ENCODE measurements at places on chromosomes 7 and 10.
A peak's percentile ranks its signal among the peaks of the same experiment; 100 is the strongest.

DNA sequence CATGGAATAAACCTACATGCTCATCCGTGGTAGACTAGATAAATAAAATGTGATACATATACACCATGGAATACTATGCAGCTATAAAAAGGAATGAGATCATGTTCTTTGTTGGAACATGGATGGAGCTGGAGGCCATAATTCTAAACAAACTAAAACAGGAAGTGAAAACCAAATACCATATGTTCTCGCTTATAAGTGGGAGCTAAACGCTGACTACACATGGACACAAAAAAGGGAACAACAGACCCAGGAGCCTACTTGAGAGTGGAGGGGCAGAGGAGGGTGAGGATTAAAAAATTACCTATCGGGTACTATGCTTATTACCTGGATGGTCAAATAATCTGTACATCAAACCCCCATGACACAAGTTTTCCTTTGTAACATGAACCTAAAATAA, 68.7 kb upstream of the SEC61G start:
- DNase-seq, result peak; percentile 13

GRCh38 chr7:75971309-75971960, 23.0 kb downstream of the TMEM120A start:
- no peak for DNase-seq

DNA sequence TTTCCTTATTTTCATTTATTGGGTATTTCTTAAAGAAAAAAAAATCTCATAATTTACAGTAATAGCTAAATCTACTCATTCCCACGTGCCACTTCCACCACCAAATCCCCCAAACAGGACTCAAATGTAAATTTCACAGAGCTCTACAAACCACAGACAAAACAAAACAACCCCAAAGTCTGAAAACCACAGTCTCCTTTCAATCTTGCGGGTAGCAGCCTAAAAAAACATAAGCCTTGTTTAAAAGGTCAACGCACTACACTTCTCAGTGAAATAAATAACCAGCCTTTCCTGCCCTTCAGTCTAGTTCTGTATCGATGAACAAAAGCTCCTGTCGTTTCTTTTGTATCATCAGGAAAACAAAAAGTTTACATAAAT, 121.8 kb upstream of the AFAP1L2 start:
- peak; percentile 29 for DNase-seq

DNA sequence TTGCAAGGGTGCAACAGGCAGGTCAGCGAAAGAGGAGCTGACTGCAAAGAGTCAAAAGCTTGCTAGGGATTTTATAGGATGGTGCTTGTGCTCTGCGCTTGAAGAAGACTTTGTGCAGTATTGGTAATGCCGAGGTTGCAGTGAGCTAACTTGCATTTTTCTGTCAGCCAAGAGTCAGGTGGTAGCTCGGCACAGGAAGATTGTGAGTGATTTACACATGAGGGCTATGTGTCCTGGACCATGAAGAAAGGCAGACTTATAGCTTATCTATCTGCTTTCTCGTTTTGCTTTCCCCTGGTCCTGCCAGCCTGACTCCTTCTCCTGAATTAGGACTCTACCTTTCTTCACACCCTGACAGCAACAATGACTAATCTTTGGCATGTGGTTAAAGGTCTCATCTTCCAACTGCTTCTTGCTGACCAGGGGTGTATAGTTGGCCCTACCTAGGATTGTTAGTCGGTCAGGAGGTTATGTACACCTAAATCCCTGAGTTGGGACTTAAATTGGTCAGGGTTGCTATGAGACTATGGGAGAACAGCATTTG, 4.1 kb upstream of the SYPL1 start:
- no peak for DNase-seq

- DNase-seq, result no peak
Observed at GRCh38 chr7:33774762-33775523, 130.4 kb upstream of the BMPER start.

DNA sequence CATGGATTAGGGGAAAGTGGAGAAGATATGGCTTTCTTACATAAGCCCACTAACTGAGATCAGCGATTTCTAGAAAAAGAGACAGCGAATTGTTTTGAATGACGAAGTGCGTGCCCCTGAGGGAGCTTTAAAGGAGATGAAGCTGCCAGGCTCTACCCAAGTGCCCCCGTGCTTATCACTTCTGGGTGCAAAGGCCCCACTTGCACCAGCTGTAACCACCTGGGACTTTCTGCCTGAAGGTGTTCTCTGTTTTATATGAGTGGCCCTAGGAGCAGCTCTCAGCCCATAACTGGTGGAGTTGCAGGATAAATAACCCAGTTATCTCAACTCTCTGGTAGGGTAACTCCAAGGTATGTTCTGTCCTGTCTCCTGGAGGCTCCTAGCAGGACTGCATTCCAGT, 20.4 kb upstream of the CARD11 start:
- DNase-seq, result no peak

- DNase-seq, result no peak
Observed at GRCh38 chr7:3495530-3495929, 194.5 kb downstream of the SDK1 start.

DNA sequence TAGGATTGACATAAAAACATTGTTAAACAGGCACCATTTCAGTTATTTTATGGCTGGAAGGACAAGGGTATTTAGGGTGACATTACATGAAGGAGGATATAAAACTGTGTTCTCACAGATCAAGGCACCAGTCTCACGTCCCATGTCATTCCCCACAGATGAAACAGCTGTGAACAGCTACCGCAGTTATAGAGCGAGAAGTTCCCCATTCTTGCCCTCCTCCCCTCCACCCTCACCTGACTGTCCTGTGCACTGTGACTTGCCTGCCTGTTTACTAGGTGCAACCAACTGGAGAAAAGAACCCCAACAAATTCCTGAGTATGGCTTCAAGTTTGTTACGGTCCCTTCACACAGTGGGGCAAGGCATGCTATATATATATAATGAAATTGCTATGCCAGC, 141.6 kb downstream of the SND1 start:
- no peak for DNase-seq
